ENCODE measurements at places on chromosomes 12 and 14.

DNA sequence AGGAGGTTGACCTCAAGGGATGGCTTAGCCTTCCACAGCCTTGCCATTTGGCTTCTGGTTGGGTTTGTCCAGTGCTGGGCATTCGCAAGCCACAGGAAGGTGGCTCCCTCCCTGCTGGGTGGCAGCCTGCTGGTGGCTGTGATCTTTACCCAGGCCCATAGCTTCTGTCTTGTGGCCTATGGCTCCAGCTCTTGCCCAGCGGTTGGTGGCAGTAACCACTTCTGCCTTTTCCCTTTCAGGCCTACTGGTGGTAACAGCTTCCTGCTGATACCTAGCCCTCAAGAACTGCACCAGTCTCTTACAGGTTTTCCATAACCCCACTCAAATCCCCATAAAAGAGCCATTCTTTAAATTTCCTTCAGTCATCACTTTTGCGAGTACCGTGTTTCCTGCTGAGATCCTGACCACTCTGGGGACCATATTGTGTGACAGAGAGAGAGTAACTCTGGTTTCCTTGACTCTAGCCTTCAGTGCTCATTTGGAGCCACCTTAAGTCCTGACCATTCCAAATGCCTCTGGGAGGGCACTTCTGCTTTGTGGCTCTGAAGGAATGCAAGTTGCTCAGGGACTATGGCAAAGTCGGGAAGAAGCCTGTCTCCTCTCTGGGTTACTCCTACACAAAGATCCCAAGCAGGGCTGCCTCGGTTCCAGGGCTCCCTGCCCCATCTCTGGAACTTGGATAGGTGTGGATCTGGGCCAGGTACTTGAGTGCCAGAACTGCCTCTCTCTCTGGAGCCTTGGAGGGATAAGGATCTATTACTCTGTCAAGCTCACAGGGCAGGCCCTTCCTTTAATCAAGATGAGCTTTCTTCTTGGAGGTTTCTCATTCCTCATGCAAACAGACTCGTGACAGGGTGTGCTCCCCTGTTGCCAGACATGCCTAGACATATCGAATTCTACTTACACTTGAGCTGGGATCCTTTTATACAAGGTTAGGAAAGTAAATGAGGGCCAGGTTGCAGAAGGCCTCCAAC is 2.9 kb upstream of the NYNRIN start:
- no peak for DNase-seq

DNA sequence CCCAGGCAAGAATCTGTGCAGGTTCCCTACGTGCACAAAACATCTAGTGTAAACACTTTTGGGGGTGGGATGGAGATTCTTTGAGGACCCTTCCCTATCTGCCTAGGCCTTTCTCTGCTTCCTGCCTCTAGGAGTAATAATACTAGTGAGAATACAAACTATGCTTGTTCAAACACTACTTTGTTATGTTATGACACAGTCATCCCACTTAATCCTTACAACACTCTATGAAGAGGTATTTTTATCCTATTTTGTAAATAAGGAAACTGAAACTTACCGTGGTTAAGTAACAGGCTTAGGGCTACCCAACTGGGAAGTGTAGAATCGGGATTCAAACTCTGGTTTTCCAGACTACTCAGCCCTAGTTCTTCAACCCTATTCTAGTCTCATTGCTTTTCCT is 96.5 kb downstream of the KCNA5 start:
- no peak for DNase-seq

- DNase-seq: no peak
These were observed 38.1 kb downstream of the SMOC1 start for GRCh38 chr14:69917287-69917686.

- DNase-seq: no peak
These were observed 74.0 kb downstream of the SPTSSA start for GRCh38 chr14:34387974-34388516.
